ENCODE measurements at places on chromosomes 3 and 15. TPM values are rescaled to one million over a fixed set of nuclear protein-coding genes. Genes with fewer than 3 reads are reported as not detected.

- DNase-seq: peak; percentile 31
Measured at GRCh38 chr3:65597226-65597951, 441.3 kb downstream of the MAGI1 start.

Gene CFAP100
- not detected for total RNA-seq

Gene TMEM212
- not detected for total RNA-seq

Gene POC1A
- 5.3 TPM for total RNA-seq

DNA sequence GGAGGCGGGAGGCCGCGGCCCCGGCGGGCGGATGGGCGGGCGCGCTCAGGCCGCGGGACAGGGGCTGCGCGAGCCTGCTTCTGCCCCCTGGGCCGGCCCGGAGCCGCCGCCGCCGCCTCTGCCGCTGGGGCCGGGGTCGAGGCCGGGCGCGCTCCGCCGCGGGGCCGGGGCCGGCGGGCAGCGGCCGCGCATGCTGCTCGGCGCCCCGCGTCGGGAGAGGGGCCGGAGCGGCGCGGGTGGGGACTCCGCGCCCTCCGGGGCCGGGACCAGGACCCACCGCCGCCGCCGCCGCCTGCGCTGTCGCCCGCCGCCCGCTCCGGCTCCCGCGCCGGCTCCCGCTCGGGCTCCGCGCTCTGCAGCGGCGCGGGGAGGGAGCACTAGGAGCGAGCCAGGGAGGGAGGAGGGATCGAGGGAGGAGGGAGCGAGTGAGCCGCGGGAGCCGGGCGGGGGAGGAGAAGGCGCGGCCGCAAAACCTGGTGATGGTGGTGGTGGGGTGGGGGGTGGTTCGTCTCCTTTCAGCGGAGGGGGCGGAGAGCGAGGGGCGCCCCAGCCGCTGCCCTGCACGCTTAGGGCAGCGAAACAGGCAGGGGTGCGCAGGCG lies at the start of gene LINGO1:
Gene LINGO1 (minus strand): TSS at position 379 of the 600 bp plus-strand sequence. CDS start 597 bp downstream, outside the sequence.
- DNase-seq: no peak

- DNase-seq: no peak
Measured at GRCh38 chr3:192920411-192920810, 2.8 kb upstream of the MB21D2 start.

DNA sequence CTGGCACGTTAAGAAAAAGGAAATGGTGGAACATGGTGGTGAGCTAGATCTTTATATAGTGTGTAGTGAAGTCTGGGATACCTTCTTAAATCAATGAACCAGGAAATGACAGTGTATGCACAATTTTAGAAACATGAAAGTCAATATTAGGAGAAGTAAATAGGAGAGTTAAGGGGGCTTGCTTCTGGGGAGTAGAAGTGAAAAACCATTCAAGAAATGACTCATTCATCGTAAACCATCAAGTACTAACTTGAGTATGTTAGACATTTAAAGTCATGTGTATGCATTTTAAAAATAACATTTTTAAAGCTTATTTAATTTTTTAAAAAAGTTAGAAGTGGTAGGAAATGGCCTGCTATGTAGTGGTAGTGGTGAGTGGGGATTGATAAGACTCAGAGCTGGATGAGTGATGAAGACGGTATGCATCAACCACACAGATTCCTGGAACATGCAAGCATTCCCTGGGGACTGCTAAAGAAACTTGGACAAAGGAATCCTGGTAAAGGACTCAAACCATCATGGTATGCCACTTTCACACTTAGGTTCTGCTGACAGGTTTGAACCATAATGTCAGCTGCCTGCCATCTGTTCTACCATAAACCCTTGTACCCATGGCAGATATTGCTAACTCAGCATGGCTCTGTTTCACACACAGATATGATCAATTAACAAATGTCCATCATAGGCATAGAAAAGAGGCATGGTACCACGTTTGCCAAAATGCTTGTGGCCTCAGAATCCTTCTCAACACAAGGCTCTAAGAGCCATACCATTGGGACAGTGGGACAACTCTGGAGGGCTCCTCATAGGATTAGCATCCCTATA lies 28.9 kb upstream of the MITF start:
- DNase-seq: no peak

Gene CNTN3
- 0.92 TPM for total RNA-seq

GRCh38 chr15:76823890-76824289 lies 81.2 kb downstream of the SCAPER start:
- no peak for DNase-seq

Gene ANKRD63
- not detected for total RNA-seq

- DNase-seq: no peak
Measured at GRCh38 chr3:119258915-119259314, 18.2 kb upstream of the B4GALT4 start.

DNA sequence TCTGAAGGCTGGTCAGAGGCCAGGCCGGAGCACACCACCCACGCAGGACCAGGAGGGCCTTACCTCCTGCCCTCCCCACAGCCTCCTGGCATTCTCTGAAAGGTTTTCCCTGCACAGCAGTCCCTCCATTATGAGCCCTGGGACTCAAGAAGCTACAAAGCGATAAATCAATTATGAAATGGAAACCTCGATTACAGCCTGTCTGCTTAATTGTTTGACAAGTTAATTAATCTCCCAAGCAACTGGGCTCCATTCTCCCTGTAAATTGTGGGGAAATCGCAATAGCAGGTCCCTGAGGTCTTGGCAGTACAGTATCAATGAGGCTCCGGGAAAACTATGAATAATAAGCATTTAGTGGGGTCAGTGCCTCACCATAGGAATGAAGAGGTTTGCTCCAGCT lies 683.5 kb downstream of the NTRK3 start:
- no peak for DNase-seq

Gene TGM4
- total RNA-seq: not detected

GRCh38 chr15:90585863-90586262 lies 56.1 kb downstream of the CRTC3 start:
- DNase-seq: no peak

DNA sequence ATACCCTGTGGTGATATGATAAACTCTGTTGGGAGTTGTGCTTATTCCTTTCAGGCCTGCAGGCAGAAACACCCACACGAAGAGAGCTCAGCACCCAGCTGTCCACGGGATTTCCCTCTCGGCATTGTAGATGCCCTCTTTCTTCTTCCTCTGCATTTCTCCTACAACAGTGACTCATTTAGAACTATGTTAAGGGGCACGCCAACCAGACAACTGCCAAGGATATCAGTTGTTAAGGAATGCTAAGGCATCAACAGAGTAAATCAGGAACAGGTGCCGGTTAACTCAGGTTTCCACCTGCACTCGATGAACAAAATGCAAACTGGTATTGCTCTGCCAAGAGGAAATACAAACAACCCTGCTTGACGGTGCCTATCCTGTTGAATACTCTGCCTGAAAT lies 270.0 kb upstream of the PEX5L start:
- DNase-seq: no peak

Gene SLC12A1
- total RNA-seq: not detected

Gene SERINC4
- total RNA-seq: 0.12 TPM

Gene ARHGEF26
- total RNA-seq: 27.7 TPM

Gene TP63
- 2.7 TPM for total RNA-seq

DNA sequence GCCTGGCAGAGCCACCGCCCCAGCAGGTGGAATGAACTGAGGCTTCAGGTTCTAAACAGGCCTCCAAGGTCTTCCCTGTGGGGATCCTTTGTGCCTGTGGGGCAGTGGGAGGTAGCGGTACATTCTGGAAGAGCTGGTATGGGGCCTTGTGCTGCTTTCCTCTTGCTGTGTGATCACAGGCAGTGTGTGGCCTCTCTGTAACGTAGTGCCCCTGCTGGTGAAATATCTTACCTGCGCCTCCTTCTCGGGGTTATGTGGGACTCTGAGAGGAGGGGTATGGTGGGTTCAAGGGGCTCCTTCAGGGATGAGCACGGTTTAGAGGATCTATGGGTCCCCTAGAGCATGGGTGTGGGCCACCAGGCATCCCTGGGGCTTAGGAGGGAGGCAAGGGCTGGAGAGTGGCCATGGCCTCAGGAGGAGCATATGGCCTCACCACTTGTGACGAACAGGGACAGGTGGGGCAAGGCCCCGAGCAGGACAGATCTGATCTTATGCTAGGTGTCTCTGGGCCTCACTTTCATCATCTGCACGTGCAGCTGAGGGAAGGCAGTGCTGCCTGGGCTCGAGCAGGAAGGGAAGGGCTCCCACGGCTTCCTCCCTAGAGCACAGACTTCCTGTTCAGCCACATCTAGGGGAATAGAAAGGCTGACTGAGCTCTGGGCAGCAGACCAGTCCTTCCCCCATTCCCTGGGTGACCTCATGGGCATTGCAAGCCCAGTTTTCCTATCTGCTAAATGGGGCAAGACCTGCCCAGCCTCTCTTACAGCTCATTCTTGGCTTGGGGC lies 1.9 kb upstream of the ALS2CL start:
- DNase-seq: no peak

Gene NR2F2
- total RNA-seq: 76.0 TPM

Gene CHRFAM7A
- 8.1 TPM for total RNA-seq

DNA sequence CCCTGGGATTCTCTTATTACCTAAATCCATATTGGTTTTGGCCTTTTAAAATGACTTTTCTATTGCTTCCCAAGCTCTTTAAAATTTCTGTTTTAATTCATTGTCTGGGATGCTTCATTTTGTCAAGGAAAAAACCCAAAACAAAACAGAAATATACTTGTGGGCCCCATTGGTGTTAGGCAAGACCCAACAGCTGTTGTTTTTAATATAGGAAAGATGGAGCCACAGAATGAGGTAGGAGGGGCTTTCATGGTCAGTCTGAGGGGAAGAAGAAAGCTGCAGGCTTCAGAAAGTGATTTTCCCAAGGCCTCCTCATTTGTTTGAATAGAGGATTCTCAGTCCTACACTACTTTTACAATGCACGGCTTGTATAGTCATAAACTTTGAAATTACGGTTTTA lies 180.5 kb downstream of the MCTP2 start:
- no peak for DNase-seq

DNA sequence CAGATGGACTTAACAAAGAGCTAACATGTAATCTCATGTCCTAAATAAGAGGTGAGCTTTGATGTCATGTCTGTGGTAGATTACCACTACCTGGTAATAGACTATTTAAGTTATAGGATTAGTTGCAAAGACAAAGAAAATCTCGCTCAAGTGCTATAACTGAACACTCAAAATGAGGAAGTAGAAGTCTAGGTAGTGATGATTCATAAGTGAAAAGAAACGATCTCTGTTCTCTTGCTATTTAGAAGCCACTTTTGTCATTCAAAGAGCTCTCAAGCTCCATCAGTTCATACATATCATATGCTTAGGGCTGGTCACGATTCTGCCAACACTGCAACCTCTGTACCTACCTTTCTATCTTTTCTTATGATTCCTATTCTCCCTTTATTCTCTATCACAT lies 110.9 kb downstream of the EDEM1 start:
- no peak for DNase-seq

- DNase-seq: no peak
Measured at GRCh38 chr3:175316799-175317198, 457.7 kb downstream of the NAALADL2 start.

- DNase-seq: peak; percentile 75
Measured at GRCh38 chr15:25543196-25543595, 104.4 kb upstream of the UBE3A start.

DNA sequence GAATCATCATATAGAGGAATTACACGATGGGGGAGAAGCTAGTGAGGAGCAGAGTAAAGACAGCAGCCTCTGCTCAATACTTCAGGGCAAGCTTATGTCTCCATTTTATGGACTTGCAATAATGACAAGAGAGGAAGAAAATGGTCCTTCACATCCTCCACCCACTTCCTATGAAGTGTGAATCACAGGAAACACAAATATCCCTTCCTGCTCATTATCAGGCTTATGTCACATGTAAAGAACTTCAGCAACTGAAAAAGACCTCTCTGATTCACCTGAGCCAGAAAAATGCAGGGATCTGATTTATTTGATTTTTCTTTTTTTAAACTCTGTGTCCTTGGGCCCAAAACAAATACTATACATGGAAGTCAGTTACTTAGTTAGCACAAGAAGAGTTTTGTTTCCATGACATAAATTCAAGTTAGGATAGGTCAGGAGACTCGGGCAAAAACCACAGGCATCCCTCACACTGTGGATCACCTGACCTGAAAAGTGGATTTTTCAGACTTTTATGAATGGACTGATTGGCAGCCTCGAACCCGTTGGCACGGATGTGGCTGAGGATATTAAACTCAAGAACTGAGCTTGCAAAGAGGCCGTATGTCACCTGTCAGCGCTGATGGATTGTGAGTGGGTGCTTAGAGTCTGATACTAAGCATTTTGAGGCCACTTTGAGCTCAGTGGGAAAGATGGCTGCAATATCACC lies 620.8 kb upstream of the MDFIC2 start:
- no peak for DNase-seq

Gene PIERCE2
- 3.9 TPM for total RNA-seq

- no peak for DNase-seq
Measured at GRCh38 chr3:176208283-176208682, 989.0 kb downstream of the TBL1XR1 start.

DNA sequence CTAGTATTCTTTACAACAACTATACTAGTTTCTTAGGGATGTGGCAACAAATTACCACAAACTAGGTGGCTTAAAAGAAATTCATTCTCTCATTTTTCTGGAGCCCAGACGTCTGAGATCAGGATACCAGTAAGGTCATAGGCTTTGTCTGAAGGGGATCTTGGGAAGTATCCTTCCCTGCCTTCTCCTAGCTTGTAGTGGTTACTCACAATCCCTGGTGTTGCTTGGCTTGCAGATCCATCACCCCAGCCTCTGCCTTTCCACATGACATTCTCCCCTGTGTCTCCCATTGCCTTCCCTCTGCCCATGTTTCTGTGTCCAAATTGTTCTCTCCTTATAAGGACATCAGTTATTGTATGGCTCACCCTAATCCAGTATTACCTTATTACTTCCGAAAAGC lies 24.3 kb upstream of the CLDN1 start:
- DNase-seq: no peak

Gene SI
- not detected for total RNA-seq

DNA sequence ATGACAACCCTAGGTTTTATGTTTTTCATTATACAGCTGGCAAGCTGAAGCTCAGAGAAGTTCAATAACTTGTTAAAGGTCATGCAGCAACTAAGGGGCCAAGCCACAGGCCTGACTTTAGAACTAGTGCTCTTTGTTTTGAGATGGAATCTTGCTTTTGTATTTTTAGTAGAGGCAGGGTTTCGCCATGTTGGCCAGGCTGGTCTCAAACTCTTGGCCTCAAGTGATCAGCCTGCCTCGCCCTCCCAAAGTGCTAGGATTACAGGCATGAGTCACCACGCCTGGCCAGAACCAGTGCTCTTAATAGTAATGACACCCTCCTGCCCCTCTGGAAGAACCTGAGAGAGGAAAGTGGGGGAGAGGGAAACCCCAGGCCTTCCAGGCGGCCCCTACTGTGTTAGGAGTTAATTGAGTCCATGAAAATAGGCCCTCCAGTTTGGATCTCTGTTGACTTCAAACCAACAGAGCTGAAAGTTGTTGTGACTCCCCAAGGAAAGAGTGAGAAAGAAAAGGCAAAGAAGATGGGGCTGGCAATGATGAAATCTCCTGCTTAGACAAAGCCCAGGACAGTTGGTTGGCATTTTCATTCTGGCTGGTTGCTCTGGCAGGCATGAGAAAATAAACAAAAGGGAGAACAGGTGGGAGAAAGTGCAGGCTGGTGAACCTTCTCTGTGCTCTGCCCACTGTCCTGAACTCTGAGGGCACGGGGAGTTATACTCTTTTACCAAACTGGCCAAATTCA lies 3.6 kb upstream of the PRRT3 start:
- DNase-seq: no peak
